ENCODE measurements at places on chromosomes 12 and 14. TPM values are rescaled to one million over a fixed set of nuclear protein-coding genes. Genes with fewer than 3 reads are reported as not detected.
A peak's percentile ranks its signal among the peaks of the same experiment; 100 is the strongest.

GRCh38 chr14:68694516-68695235 is 98.2 kb downstream of the ZFP36L1 start:
- H3K36me3 ChIP-seq: no peaks in the 10 kb centered on the region
- H3K27ac ChIP-seq: peak overlapping the region; percentile 85

DNA sequence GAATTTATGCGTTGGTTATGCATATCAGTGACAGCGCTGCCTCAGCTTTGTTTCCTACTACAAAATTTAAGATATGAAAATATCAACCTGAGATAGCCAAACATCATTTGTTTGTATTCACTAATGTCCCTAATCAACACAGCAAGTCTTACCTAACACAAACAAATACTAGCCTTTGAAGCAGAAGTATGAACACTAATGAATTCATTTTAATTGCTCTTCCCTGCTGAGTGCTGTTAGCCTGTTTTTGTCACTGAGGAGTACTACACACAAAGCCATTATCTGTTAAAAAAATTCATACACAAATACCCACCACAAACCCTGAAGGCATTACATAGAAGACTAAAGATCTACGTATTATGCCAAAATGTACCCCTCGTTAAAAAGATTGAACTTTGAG is 150.8 kb downstream of the HELB start:
- H3K4me1 ChIP-seq: no peaks in the 10 kb centered on the region
- DNase-seq: no peak
- H3K36me3 ChIP-seq: no peaks in the 10 kb centered on the region
- no peak overlapping the region for H3K27ac ChIP-seq
- no peaks in the 10 kb centered on the region for H3K27me3 ChIP-seq
- H3K4me3 ChIP-seq: no peak overlapping the region

- no peaks in the 10 kb centered on the region for H3K27me3 ChIP-seq
- no peaks in the 10 kb centered on the region for H3K4me1 ChIP-seq
- H3K27ac ChIP-seq: no peak overlapping the region
- no peak overlapping the region for H3K4me3 ChIP-seq
- DNase-seq: no peak
Observed at GRCh38 chr12:96322720-96323119, 77.5 kb downstream of the CDK17 start.

DNA sequence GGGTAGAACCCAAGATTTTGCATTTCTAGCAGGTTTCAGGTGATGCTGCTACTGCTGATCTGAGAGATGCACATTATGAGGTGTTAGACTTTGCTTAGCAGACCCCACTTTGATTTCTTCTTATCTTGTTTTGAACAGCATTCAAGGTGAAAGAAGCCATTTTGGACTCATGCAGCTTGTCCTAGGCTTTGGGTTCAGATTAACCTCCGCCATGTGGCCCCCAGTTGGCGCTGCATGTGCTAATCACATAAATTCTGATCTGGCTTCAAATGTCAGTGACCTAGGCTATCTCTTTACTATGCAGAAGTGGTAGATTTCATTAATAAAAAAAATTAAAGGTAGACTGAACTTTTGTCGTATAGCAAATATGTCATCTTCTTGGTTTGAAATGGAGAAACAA is 89.8 kb upstream of the DYRK2 start:
- no peaks in the 10 kb centered on the region for H3K4me1 ChIP-seq
- H3K4me3 ChIP-seq: no peak overlapping the region
- no peaks in the 10 kb centered on the region for H3K27me3 ChIP-seq
- DNase-seq: no peak
- no peak overlapping the region for H3K27ac ChIP-seq

DNA sequence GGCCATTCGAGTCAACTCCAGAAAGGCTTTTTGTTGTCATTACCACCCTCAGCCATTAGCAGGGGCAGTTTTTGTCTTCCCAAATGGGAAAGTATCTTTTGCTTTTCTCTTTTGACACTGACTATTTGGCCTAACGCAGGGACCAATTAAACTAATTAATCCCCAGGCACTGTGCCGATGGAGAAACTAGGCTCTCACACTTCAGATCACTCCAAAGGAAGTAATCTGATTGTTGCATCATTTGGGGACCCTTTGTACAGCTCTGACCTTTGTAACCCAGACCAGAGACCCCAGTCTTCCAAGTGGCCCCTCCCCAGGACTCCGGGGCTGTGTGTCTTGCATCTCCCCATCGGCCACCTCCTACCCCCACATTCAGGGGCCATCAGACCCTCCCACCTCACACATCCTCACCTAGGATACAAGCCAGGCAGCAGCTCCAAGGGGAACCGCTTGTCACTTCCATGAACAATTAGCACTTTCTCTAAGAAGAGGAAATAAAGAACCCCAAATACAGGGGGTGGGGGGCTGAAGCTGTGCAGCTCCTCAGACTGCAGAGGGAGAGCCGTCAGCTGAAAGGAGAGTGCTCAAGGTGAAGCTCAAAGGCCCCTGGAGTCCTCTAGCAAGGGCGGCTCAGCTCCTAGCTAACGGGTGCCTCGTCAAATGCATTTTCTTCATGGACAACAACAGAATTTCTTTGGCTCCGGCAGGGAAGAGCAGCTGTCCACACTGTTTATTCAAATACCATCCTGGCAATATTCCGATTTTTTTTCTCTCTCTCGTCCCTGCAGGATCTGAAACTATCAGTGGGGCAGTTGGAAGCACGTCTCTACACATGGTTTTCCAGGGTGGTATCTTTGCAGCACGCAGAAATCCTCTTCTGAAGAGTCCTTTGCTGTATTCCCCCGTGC is 64.3 kb upstream of the DIO3 start:
- H3K27ac ChIP-seq: no peak overlapping the region
- H3K4me1 ChIP-seq: no peaks in the 10 kb centered on the region

Gene GPD1
- 12.2 TPM for total RNA-seq

Gene CMA1
- not detected for total RNA-seq
